ENCODE measurements at places on chromosomes 11 and 22.

DNA sequence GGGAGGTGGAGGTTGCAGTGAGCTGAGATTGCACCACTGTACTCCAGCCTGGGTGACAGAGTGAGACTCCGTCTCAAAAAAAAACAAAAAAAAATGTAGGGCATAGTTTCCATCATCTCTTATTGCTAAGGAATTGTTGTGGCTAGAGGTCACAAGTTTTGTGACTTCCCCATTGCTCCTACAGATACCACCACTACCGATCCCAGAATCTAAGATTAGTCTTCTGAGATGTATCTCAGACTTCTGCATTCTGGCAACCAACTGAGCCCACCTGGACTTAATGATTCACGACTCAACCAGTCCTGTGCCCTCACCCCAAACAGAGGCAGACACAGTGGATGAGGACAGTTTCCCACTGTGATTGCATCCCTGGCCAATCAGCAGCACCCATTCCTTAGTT, 148.9 kb downstream of the NECTIN1 start:
- DNase-seq = no peak

DNA sequence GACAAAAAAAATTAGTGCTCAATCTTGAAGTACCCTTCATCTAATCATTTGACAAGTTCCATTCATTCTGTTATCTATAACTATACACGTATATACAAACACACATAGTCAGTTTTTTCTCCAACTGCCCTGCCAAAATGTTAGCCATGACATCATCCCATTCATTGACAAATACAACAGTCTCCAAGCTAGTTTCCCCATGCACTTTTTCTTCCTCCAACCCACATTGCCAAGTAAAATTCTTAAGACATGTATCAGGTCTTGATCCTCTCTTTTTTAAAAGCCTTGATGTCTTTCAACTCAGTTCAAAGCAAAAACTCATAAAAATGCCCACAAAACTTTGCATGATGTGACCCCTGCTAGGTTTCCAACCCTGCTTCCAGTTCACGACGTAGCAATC, 58.1 kb downstream of the DDI1 start:
- no peak for DNase-seq

DNA sequence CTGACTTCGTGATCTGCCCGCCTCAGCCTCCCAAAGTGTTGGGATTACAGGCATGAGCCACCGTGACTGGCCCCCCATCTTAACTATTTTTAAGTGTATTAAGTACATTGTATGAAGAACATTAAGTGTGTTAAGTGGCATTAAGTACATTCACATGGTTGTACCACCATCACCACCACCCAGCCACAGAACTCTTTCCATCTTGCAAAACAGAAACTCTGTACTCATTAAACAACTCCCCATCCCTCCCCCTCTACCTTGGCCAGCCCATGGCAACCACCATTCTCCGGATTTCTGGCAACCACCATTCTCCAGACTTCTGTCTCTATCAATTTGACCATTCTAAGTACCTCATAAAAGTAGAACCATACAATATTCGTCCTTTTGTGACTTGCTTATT, 17.8 kb upstream of the PEX26 start:
- no peak for DNase-seq

- DNase-seq = no peak
Measured at GRCh38 chr11:70109006-70109405, 30.9 kb downstream of the ANO1 start.

GRCh38 chr11:72735495-72736027, 16.6 kb downstream of the ARAP1 start:
- no peak for DNase-seq

DNA sequence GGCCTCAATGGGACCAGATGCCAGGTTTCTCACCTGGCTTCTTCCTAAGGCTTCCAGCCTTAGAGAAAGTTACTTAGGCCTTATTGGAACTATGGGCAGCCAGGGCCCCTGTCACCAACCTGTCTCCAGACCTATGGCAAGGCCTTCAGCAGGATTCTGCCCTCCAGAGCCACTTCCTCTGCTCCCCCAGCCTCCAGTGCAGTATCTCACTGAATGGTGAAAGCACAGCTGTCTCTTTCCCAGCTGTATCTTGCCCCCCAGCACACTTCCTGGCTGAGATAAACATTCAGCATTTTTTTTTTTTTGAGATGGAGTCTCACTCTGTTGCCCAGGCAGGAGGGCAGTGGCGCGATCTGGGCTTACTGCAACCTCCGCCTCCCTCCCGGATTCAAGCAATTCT, 1.5 kb downstream of the SLC2A11 start:
- no peak for DNase-seq

- no peak for DNase-seq
Measured at GRCh38 chr11:56876621-56877275, 112.0 kb upstream of the OR5AK2 start.

GRCh38 chr22:20607157-20607907, 99.9 kb downstream of the MED15 start:
- DNase-seq = no peak

- DNase-seq = no peak
Measured at GRCh38 chr11:44816761-44817160, 90.0 kb downstream of the TSPAN18 start.

DNA sequence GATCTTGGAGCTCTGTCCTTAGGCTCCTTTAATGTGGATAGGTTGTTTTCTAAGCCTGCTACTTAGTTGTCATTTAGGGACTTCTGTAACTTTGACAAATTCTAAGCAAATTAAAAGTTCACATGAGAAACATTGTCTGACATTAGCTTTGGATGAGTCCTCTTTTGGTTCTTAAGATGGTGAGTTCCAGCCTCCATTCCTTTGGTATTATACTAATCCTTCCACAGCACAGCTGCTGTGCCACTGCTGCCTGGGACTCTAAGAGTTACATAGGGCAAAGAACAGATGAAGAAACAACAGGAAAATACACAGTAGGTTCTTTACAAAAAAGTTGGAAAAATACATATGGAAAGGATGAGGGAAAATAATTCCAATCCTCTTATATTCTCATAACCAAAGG, 25.3 kb upstream of the PIK3C2A start:
- DNase-seq = no peak

DNA sequence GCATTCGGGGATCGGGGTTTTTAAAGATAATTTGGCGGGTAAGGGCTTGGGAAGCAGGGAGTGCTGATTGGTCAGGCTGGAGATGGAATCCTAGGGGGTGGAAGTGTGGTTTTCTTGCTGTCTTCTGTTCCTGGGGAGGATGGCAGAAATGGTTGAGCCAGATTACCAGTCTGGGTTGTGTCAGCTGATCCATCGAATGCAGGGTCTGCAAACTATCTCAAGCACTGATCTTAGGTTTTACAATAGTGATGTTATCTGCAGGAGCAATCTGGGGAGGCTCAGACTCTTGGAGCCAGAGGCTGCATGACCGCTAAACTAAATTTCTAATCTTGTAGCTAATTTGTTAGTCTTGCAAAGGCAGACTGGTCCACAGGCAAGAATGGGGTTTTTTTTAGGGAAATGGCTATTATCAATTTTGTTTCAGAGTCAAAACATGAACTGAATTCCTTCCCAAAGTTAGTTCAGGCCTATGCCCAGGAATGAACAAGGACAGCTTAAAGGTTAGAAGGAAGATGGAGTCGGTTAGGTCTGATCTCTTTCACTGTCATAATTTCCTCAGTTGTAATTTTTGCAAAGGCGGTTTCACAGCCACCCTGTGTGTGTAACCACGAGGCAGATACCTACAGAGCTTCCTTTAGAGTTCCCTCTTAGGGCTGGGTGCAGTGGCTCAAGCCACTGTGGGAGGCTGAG, 10.2 kb downstream of the SCGB1A1 start:
- DNase-seq = no peak

DNA sequence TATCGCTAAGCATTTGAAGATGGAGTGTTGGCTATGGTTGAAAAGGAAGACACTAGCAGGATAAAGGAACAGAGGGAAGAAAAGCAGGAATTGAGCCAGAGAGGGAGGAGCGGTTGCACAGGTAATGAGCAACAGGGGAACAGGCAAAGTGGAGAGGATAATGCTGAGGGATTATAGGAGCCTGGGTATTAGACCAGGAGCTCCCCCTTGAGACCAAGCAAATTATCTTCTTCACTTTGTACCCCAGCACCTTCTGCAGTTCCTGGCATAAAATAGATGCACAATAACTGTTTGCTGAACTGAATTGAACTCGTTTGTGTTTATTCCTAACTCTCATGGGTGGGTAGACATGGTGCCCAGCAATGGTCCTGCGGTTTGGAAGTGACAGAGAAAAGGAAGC, 54.6 kb upstream of the OR5P2 start:
- no peak for DNase-seq

DNA sequence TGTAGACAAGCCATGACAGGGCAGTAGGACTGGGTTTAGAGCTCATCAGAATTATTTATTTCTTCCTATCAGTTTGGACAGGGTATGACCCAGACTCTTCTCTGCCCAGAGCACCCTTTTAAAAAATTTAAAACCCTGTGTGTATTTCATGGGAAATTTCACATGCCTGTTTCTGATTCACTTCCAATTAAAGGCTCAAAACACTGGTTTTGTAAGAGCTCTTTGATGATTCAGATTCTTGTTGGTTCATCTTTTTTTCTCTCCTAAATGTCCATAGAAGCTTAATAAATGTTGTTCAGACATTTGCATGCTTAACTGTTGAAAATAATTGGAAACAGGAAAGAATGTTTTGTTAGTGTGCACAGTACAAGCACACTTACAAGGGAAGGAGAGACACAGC, 13.8 kb downstream of the FLI1 start:
- DNase-seq = no peak

DNA sequence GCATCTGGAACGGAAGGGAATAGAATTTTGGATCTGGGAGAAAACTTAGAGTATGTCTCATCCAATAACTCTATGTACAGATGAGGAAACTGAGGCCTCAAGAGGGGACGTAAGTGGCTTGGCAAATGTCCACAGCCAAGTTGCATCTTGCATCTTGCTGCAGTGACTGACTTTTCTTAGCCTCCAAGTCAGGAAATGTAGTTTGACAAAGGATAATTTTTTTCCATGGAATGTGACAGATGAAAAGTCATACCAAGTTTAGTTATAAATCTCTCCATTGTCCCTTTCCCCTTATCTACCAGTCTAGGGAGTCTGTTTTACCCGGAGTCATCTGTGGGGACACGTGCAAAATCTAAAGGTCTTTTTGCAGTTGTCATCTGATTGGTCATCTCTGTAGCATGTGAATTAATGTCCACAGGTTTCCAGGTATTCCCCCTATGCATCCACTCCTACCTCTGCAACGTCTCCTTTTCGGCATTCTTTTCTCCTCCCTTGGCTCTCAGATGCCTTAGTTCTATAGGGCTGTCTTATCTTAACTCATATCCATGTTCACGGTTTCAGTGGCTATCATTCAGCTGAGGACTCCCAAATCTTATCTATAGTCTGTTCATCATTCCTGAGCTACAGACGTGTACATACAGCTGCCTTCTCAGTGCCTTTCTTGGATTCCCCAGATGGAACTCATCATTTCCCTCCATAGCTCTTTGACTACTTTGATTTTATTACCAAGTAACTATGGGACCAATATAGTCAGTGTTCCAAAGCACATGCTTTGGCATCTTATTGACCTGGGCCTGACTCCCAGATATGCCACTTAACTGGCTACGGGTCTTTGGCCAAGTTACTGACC, 139.5 kb upstream of the TIMP3 start:
- no peak for DNase-seq

- no peak for DNase-seq
Measured at GRCh38 chr22:44907765-44908737, 101.8 kb downstream of the PHF21B start.

DNA sequence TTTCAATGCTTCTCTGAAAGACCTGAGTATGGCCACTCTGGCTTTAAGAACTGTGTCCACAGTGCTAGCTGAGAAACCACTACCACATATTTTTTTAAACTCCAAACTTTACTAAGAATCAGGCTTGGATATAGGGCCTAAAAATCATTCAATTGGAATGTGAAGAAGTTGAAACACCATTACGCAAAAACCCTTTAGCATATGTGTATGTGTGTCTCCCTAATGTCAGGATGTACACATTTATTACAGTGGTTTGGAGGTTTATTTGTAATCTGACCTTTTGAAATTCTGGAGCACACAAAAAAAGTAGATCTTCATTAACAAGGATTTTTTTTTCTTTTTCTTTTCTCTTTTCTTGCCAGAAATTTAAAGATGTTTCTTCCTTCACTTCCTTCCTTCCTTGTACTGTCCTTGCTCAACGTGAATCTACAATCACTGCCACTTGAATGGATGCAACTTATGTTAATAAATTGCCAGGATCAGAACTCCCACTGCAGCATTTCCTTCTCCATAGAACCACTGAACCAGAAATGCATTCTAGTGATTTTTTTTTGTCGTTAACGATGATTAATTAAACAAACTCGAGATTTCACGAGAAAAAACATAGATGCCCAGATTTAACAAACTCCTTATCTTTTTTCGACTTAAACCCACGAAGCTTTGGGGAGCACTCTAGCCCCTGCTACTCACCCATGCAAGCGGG, 3.1 kb upstream of the ADM start:
- no peak for DNase-seq

- DNase-seq = peak; percentile 55
Measured at GRCh38 chr11:74453373-74453975, 13.9 kb downstream of the KCNE3 start.

DNA sequence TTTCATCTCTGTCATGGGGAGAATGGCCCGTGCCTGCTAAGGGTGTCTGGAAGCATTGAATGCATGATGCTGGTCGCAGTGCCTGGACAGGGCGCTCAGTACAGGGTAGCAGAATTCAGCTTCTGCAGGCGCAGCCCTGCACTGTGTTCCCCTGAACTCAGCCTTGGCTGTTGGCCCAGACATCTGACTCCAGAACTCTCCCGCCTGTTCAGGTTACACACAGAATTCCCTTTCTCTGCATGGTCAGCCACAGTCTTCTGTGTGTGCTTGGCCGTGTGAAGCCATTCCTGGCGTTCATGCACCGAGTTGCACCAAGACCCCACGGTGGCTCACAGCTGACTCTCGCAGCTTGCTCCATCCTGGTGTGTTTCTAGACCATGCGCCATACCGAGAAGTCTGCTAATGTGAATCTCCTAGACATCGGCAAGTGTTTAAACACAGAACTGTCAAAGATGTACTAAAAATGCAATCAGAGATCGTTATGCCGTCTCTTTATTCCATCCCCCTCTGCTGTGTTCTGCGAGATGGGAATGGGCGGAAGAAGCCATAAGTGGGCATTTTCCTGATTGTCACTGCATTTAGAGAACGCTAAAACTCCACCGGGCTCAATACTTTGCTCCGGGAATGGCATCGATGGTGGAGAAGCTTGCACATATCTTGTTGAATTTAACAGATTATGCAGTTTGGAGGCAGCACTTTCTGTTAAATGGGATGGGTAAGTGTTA, 55.6 kb downstream of the MPPED1 start:
- no peak for DNase-seq

GRCh38 chr11:38503876-38504275, 1905.8 kb upstream of the RAG2 start:
- DNase-seq = no peak
